ENCODE measurements at places on chromosomes 16 and 17.
A peak's percentile ranks its signal among the peaks of the same experiment; 100 is the strongest.

DNA sequence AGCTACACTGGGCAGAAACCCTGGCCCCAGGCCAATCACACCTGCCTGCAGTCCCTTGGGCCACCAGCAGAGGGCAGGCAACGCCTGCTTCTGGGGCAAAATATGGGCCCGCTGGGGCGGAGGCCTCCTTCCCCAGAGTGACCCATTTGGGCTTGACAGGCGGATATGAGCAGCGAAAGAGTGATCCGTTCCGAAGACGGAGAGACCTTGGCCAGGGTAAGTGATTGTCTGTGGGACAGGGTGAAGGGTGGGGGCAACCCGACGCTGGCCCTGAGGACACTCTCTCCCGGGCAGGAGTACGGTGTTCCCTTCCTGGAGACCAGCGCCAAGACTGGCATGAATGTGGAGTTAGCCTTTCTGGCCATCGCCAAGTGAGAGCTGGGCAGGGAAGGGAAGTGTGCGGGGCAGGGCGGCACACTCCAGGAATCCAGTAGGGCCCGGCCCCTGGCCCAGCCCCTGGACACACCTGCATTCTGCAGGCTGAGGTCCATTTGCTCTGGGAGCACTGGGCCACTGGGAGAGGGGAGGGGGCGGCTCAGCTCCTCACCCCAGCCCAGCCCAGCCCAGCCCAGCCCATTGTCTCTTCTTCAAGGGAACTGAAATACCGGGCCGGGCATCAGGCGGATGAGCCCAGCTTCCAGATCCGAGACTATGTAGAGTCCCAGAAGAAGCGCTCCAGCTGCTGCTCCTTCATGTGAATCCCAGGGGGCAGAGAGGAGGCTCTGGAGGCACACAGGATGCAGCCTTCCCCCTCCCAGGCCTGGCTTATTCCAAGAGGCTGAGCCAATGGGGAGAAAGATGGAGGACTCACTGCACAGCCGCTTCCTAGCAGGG, 3.5 kb upstream of the NHERF1 start:
- peak; percentile 32 for DNase-seq

DNA sequence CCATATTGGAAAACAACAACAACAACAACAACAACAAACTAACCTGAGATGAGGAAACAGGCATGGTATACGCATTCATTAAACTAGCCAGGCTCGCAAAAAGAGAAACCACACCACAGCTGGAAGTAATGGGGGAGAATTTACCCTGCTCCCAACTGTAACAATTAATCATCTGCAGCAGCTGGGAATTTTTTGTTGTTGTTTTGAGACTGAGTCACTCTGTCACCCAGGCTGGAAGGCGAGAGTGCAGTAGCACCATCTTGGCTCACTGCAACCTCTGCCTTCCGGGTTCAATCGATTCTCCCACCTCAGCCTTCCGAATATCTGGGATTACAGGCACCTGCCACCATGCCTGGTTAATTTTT, 16.3 kb downstream of the PRPSAP1 start:
- DNase-seq = no peak

DNA sequence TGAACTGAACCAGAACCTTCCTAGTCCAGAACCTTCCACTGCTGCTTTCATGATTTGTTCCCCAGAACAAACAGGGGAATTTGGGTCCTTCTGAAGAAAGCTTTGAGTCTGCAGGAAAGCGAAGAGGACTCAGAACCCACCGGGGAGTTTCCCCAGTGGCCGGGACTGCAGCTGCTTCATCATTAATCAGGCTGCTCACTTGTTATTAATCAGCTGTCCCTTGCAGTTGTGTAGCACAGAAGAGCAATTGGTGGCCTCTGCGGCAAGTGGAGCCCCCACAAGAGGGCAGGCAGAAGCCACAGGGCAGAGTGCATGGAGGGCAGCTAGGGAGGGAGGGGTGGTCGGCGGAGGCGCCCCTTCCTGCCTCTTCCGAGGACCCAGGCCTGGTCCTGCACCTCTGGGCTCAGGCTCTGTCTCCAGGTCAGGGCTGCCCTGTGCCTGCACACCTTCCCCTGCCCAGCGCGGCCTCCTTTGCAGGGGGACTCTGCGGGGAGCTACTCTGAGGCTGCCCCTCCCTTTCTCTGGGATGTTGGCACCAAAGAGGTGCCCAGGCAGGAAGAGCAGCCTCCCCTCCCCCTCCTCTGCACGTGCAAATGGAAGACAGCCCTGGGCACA, 6.9 kb downstream of the CCL17 start:
- DNase-seq = no peak

DNA sequence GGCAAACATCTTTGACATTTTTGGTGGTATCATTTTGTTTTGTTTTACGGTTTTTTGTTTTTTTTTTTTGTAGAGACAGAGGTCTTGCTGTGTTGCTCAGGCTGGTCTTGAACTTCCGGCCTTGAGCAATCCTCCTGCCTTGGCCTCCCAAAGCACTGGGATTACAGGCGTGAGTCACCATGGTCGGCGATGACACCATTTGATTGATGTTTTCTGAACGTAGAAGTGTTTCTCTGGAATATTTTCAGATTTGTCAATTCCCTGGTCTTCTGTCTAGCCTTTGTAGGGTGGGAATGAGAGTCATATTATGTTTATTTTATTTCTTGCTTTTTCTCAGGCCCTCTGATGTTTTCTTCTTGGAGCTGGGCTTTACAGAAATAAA, 32.2 kb upstream of the BRD7 start:
- DNase-seq = no peak
